NCI-H187 treated with DMSO at 0.1 percent for 48 hours (cell line): ENCODE measurements at places on chromosomes 2 and 18.

GRCh38 chr2:221554769-221555493 is 17.2 kb downstream of the EPHA4 start:
- no peak for DNase-seq

DNA sequence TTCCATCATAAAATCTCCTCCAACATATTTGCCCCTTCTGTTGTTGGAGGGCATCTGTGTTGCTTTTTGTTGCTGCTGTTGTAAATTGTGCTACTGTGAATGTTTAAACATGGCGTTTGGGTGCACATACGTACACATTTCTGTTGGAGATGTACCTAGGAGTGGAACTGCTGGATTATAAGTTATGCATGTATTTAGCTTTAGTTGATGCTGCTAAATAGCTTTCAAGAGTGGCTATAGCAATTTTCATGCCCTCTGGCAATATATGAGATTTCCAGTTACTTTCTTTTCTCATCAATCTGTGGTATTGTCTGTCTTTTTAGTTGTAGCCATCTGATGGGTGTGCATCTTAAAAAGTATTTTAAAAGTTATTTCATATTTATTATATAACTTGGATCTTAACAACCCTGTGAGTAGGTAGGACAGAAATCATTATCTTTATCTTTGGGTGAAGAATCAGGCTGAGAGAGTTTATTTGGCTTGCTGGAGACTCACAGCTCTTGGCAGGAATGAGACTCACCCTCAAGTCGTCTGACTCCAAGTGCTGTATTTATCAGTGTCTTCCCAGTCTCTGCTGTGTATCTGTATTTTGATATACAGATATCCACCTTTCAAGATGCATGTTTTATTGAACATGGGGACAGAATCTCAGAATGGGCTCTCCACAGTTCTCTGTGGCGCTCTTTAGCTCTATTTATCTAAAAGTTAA is 16.9 kb downstream of the ZNF236 start:
- DNase-seq, result no peak

- no peak for DNase-seq
Measured at GRCh38 chr2:146806364-146807005, 1038.3 kb upstream of the ACVR2A start.

- no peak for DNase-seq
Measured at GRCh38 chr18:32319084-32319483, 129.2 kb downstream of the MEP1B start.

GRCh38 chr2:63497576-63497975 is 90.7 kb downstream of the WDPCP start:
- DNase-seq, result no peak

DNA sequence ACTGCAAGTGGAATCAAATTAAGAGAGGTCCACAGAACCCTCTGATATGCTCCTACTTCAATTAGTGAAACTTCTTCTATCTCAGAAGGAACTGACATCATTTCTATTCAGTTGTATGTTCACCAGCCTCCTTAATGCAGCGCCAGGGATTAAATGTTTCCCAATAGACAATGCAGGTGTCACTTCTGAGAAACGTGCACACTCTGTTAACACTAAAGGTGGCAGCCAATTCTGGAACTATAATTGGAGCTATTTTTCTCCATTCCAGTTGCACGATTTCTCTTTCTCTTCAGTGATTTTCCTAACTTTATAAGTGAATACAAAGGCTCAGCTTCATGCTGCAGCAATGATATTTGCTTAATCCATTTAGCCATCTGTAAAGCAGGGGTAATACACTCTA is 821.9 kb downstream of the TDRD15 start:
- no peak for DNase-seq

DNA sequence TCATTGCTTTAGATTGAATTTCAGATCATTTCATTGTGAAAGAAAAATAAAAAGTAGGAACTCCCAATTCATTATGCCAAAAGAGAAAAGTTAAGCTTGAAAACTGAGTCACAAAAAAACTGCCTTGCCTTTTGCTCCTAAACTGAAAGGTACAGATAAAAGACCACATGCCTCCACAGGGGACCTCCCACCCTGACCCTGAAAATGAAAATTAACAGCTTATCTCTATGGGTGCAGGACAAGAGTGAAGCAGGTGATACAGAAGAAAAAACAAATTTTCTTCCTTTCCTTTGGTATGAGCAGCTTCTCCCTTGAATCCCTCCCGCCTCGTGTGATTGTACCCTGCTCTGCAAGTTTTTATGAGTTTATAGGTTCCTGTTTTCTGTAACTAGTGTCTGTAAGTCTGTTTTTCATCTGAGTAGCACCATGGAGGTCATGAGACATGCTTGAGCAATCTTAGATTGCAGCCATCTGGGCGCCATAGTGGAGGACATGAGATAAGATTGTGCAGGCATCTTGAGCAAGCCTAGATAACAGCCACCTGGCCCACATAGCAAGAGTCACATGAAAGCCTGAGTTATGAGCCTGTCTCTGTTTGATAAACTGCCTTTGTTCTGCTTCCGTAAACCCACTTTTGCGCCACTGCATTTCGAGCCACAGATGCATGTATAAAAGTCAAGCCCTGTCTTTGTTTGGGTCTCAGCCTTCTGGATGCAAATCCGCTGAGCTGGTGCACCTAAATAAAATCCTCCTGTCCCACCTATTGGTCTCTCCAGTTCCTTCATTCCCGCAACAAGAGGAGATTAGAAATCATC is 56.2 kb upstream of the DYNC1I2 start:
- DNase-seq, result no peak

DNA sequence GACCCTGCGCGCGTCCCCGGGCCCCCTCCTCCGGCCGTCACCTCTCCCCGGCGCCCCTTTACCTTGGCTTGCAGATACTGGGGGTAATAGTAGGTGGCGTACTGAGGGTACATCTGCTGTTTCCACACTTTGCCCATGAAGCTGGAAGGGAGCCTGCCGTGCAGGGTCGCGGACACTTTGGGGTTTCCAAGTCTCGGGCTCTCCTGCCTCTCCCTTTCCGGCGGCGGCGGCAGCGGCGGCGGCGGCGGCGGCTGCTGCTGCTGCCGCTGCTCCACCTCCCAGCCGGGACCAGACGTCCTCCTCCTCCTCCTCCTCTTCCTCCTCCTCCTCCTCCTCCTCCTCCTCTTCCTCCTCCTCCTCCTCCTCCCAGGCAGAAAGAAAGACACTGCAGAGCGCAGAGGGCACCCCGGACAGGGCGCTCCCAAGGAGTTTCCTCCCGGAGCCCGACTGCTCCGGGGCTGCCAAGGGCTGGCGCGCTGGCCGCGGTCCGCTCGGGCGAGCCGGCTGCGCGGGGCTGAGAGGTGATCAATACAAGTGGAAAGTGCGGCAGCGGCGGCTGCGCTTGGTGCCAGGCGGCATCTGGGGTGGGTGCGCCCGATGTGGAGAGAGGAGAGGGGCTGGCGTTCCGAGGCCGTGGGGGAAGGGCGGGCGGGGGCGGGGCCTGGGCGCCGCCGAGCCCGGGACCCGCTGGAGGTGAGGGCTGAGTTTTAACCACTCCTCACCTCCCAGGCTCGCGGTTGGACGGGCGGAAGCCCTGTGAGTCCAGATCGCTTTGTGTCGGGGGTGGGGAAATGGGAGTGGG is at the start of gene RBMS1:
Gene RBMS1, minus strand, starts transcription at position 581 of the 802 bp plus-strand sequence. Its CDS starts 444 bp downstream, at position 137.
- no peak for DNase-seq

- no peak for DNase-seq
Measured at GRCh38 chr2:65019675-65020195, 30.5 kb downstream of the SLC1A4 start.

DNA sequence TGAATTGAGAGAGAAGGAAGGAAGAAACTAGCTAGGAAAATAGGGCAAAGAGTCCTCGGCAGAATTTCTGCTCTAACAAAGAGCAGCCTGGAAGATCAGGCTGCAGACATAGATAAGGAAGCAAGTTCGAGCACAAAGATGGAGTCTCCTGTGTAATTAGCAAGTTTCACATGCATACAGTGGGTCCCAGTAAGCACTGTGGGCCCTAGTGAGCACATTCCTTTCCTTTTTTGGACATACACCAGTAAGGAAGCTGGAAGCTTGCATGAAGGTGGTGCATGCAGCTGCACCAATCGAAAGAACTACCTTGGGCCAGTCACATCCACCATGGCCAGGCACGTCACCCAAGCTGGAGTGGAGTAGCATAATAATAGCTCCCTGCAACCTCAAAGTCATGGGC is 109.7 kb downstream of the NOL4 start:
- no peak for DNase-seq

DNA sequence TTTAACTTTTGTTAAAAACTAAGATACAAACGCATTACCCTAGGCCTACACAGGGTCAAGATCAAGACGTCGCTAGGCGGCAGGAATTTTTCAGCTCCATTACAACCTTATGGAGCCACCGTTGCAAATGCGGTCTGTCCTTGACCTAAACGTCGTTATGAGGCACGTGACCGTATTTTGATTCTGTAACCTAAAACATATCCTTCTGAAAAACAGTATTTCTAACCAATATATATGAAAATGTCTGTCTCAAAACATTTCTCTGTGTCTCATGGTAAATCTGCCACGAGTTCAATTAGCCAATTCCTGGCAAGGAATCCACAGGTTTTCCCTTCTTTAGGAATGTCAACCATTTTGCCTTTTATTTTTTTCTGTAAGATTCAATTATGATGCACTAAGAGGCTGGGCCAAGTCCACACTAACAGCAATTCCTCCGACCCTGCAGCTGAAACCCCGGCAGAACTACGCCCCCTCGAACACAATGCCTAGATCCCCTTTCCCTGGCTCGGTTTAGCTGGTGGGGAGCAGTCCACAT is 1.7 kb downstream of the RTN4 start:
- no peak for DNase-seq

GRCh38 chr2:7849027-7849426 is 832.8 kb upstream of the ID2 start:
- no peak for DNase-seq

DNA sequence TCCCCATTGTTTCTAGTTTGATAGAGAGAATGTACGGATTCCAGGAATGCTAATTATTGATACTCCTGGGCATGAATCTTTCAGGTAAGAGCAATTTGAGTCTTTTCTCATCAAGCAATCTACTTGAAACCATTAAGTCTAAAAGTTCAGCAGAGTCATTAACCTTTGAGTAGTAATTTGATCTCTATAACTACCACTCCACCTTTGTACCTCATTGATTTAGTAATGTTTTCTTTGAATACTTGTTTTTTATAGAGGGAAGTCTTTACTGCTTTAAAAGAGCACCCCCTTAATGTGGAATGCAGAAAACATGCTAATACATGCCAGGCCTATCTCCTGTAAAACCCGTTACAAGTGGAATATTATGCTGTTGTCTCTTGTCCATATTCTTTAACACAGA is 45.0 kb downstream of the EIF5B start:
- DNase-seq, result no peak

GRCh38 chr2:150295544-150295943 is 191.9 kb downstream of the RND3 start:
- DNase-seq, result no peak

- no peak for DNase-seq
Measured at GRCh38 chr2:156907806-156908205, 349.7 kb upstream of the GALNT5 start.

- DNase-seq, result no peak
Measured at GRCh38 chr18:70044632-70045031, 97.0 kb upstream of the CD226 start.

GRCh38 chr2:68717305-68717661 is 17.3 kb upstream of the ARHGAP25 start:
- no peak for DNase-seq

- no peak for DNase-seq
Measured at GRCh38 chr18:22309191-22309590, 108.5 kb downstream of the CTAGE1 start.

DNA sequence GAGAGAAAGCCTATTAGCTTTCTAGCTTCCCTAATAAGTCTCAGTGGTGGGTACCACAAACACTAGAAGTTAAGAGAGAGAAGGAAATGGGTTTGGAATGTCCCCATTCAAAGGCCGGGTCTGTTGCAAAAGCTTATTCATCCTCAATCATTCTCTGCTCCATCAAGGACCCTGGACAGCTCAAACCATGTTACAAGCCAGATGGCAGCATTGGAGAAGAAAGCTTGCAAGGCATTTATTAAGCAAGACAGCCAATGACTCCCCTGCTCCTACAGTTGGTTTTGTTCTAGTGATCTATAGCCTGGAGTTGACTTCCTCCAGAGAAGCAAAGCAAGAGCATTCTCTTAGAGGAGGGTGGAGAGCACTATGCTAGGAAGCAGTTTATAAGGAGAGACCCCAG is 86.9 kb upstream of the LMAN1 start:
- DNase-seq, result no peak

DNA sequence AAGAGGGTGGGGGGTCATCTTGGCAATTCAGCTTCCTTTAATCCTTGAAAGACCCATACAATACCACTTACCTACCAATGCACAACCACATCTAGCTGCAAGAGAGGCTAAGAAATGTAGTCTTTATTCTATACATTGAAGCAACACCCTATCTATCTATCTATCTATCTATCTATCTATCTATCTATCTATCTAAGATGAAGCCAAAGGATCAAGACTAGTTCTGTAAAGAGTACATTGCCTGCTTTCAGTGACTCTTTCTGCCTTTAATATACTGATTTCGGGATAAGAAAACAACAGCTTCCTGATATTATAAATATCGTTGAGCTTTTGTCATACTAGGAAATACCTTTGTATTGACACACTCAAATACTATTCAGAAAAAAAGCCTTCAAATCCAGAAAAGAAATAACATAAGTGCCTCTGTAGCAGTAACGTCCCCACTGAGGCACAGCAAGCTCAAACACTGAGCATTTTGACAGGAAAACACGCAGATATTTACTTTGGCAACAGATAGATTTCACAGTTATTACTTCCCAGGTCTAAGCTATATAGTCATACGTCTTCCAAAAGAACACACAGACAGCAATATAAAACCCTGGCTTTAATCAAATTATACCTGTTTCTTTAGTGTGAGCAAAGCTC is 139.4 kb upstream of the SERTAD2 start:
- no peak for DNase-seq

DNA sequence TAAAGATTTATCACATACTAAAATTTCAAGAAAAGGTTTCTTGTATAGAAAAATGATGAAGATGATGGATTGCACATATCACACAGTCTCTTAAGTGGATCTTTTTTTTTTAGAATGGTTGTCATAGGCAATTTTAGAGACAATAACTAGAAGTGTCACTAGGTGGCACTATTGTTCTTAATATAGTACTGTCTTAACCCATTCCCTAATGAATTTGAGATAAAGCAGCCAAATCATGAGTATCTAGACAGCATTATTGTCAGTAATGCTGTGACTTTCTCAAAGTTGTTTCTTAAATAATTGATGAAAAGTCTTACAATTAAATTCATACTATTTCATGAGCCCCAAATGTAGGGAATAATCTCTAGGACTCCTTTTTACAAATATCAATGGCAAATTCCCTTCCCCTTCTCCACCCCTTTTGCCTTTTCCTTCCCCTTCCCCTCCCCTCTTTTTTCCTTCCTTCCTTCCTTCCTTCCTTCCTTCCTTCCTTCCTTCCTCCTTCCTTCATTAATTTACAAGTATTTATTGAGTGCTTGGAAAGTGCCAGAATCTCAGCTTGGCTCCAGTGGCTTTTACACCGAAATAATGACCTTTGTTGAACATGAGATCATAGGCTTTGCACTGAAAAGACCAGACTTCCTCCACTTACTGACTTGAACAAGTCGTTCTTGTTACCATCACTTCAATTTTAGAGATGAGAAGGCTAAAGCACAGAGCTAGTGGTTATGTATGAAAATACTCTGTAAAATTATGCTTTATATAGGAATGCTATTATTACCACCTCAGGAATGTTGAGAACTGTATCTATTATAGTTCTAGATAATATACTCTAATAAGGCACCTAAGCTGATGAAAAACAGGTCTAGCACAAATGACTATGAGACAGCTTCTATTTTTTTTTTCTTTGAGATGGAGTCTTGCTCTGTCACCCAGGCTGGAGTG is 19.8 kb downstream of the MYL12B start:
- no peak for DNase-seq
